ENCODE measurements at places on chromosomes 3 and 15.

DNA sequence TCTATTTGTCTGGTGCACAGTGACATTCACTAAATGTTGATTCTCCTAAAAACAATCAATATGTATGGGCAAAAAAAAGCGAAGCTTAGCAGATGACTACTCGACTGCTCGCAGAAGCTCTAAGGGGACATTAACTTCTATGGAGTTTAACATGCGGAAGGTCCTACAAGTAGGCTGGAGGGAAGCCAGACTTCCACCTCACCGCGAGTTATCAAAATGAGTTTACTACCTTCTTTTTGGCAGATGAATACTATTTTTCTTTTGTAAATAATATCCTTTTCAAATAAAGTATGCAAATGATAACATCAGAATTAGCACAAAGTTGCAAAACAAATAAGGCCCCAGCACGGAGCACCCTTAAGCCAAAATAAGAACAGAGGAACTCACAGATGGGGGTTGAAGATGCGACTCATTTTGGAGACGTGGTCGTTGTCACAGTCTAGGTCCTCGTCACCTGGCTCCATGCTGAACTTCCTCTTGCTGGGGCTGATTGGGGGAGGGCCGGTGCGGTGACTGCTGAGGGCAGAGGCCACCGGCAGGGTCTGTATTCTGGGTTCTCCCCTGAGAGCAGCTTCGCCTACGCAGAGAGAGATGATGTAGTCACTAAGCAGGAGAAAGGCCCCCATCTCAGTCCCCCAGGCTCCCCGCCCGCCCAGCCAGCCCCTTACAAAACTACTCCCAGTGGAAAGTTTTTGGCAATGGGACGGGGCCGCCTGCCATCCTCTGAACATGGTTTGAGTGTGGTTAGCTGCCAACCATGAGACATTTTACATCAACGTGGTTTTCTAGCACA is 42.1 kb downstream of the VGLL4 start:
- DNase-seq = no peak

- DNase-seq = peak; percentile 82
Observed at GRCh38 chr15:43518197-43518761, 871 bp downstream of the MAP1A start.

- no peak for DNase-seq
Observed at GRCh38 chr3:193853511-193854219, 260.7 kb downstream of the OPA1 start.

DNA sequence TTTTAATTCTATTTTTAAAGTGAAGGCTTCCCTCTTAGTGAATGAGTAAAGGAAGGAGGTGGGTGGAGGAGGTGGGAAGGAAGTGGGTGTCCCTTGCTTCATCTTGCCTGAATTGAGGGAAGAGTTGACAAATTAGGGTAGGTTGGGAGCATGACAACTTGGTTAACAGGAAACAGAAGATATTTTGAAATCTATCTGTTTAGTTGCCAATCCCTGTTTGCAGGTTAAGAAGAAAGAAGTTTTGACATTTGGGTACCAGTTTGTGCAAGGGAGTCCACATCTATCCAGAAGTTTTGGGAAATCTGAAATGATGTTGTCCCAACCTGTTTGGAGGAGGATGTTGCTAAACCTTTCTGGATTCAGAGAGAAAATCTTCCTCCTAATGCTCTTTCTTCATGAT is 204.1 kb upstream of the SUCLG2 start:
- DNase-seq = no peak

GRCh38 chr15:63544258-63545026 is 40.0 kb downstream of the USP3 start:
- no peak for DNase-seq

DNA sequence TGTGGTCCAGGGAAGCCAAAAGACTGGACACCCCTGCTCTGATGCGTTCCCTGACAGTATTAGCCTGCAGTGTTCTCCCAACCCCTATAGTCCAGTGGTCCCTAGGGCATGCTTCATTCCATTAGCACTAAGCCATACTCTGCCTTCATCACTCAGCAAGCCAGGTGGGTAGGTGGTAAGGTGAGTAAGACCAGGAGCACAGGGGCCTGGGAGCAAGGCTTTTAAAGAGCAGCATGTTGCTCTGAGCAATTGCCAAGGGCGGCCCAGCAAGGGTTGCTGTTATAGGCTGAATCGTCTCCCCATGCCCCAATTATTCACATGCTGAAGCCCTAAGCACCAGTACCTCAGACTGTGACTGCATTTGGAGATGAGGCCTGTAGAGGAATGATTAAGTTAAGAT is 11.0 kb downstream of the CXCR6 start:
- no peak for DNase-seq

DNA sequence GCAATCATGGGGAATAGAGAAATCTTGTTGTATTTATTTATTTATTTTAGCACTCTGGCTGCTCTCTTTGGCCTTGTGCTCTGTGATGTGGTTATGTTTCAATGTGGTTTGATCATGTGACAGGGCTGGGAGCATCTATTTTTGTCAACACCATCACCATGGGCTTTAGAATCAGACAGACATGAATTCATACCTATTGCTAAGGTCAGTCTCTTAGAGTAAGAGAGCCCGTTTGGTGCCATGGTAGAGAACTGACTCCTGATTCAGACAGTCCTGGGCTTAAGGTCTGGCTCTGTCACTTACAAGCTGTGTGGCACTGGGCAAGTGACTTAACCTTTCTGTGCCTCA is 157.0 kb downstream of the RYR3 start:
- no peak for DNase-seq

DNA sequence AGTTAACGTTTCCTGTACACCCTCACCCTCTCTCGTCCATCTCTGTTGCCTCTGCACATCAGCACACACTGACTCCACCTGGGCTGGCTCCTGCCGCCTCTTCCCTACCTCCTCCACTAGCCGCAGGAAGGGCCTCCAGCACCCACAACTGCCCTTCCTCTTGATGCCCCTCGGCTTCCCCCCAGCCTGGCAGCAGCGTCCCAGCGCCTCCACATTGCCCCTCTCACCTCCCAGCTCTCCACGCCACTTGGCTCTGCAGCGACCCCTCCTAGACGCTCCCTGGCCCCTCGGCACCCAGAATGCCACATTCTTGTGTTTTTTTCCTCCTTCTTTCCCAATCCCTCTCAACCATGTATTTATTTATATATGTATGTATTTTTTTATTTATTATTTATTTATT is 73.6 kb downstream of the ST8SIA2 start:
- no peak for DNase-seq

DNA sequence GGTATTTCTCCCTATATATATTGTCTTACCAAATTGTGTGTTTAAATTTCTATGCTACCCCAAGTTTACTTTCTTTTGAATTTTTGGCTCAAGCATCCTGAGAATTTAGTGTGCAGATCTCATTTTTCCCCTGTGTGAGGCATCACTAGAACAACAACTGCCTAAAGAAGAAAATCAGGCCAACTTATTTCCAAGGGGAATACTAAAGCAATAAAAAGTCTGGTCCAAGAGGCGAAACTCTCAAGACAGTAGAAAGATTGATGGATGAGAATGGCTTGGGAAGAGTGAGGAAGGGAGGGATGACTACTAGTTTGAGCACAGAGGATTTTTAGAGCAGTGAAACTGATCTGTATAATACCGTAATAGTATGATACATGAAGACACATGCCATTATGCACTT is 86.3 kb upstream of the CFAP20DC start:
- no peak for DNase-seq

GRCh38 chr3:194322678-194323211 is 28.4 kb downstream of the CPN2 start:
- DNase-seq = no peak

- no peak for DNase-seq
Observed at GRCh38 chr3:132513057-132513456, 84.0 kb upstream of the ACKR4 start.

- DNase-seq = no peak
Observed at GRCh38 chr3:128402319-128402718, 64.4 kb downstream of the DNAJB8 start.

DNA sequence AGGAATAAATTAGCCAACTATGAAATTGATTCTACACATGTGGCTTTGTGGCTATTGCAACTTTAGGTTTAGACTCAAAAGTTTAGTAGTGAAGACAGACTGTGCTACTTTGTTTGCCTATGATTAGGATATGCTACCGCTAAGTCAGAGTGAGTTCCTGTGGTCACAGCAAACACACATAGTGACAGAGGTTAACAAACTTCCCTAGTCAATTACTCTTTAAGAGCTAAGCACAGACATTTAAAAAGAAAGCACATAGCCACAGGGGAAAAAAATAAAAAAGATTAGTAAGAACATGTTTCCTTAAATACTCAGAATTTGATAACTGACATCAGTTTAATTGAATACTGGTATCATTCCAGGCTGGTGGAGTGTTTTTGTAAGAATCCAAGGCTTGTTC is 207.1 kb downstream of the GBE1 start:
- no peak for DNase-seq

GRCh38 chr3:5531741-5532290 is 344.3 kb downstream of the EDEM1 start:
- no peak for DNase-seq

DNA sequence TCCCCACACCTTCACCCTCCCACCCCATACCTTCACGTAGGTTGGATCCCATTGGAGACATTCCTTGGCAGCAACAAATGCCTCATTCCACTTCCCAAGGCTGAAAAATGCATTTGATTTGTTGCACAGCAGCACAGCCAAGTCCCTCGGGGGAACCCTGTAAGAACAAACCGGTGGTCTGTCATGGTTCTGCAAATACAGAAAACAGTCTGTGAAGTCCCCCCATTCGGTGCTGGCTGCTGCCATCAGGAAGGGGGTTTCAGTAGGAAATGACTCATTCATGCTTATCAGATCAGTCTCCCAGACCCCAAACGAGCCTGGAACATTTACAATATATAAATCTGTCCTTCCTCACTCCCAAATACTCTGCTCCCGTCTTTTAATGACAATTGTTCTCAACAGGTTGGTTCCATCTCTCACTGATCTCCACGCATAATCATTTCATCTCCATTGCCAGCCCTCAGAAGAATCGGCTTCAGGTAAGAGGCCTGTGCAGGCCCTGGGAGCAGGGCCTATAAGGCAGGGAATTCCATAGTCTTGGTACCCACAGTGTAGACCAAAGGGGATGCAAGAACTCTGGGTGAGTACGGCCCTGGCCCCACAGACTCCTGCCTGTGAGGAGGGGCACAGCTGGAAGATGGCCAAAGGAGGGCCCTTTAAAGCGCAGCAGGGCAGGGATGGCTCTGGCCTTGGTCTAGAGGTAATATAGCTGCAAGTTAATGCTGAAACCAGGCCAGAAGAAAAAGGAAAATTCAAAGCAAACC is 41.6 kb downstream of the TRANK1 start:
- no peak for DNase-seq

DNA sequence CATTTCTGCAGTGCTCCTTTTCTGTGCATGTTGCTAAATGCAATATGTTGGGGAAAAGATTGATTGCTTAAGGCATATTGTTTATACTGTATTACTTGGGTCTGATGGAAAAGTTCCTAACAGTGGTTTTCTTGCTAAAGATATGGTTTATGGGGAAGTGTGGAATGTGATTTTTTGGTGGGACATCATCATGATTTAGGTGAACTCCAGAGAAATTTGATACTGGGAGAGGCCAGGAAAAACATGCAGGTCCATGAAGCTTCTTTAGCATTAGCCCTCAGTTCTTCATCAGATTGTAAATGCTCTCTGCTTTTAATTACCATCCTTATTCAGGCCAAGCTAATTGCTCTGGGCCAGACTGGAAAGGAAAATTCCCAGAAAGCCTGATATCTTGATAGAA is 147.5 kb downstream of the LRTM1 start:
- DNase-seq = no peak

DNA sequence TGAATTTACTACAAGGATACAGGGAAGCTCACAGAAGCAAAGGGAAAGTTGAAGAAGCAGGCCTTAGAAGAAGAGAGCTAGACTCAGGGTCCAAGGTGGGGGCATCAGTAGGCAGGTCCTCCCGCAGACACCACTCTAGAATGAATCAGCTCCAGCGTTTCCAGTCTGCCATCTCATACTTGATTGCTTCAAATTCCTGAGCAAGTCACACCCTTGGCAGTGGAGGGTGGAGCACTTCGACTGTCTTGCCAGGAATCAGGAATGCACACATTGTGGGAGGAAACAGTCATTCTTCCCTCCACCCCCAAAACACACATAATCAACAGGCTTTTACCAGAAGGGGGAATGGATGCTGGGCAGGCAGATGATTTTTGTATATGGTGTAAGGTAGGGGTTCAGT is 78.5 kb downstream of the CHCHD6 start:
- DNase-seq = no peak

GRCh38 chr3:122215592-122216298 is 32.3 kb downstream of the CASR start:
- no peak for DNase-seq

DNA sequence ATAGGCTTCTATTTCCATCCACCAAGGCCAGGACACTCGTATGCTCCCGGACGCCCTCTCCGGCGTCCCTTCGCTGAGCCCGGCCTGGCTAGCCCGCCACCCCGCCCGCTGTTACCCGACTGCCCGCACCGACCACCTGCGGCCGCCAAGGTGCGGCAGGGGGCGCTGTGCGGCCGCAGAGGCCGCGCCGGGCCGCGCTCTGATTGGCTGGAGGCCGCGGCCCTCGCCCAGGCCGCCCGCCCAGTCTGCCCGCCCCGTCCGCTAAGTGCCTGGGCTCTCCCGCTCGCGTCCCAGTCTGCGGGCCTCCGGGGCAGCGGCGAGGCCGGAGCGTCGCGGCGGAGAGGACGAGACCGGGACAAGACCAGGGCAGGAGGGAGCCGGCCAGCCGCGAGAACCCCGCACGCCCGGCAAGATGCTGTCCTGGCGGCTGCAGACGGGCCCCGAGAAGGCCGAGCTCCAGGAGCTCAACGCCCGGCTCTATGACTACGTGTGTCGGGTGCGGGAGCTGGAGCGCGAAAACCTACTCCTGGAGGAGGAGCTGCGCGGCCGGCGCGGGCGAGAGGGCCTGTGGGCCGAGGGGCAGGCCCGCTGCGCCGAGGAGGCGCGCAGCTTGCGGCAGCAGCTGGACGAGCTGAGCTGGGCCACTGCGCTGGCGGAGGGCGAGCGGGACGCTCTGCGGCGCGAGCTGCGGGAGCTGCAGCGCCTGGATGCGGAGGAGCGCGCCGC is at the start of gene SYNM:
SYNM (plus strand) TSS at position 293 of the 726 bp plus-strand sequence; CDS start at position 413, 120 bp downstream.
- peak; percentile 49 for DNase-seq

DNA sequence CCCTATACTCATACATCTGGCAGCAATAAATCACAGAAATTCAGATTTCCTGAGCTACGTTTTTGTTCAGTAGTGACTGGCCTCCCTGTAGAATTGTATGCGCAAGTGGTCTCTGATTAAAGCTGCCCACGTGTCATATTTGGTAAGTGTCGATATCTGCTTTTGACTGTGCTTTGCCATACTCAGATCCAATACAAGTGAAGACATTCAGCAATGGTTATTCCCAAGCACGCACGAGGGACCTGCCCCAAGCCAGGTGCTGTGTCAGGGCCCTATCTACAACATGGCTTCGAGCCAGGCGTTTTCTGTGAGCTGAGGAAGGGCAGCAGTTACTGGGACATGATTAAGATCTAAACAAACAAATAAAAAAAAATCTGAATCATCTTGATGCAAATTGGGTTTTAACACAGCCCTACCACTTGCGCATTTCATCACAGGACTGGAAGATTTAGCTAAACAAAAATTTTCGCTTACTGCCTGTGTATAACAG is 47.2 kb upstream of the ICE2 start:
- DNase-seq = peak; percentile 6

- DNase-seq = no peak
Observed at GRCh38 chr15:75200765-75201615, 692 bp upstream of the C15orf39 start.
